Subcutaneous preadipocyte (primary cell): ENCODE measurements at places on chromosomes 11 and 22. TPM values are rescaled to one million over a fixed set of nuclear protein-coding genes. Genes with fewer than 3 reads are reported as not detected.

Gene MIAT
- 0.37 and 0.59 TPM in 2 replicates for total RNA-seq

Gene TSPAN32
- total RNA-seq, result under 0.01 and 0.37 TPM in 2 replicates

Gene GAL
- total RNA-seq, result 0.39 and 1.5 TPM in 2 replicates

Gene ANO1
- not detected in 2 replicates for total RNA-seq

Gene CADM1
- total RNA-seq, result under 0.01 and 0.37 TPM in 2 replicates

Gene THYN1
- total RNA-seq, result 47.8 and 48.7 TPM in 2 replicates

Gene DRAP1
- total RNA-seq, result 370 and 389 TPM in 2 replicates

Gene PLAAT4
- 2.3 and 4.8 TPM in 2 replicates for total RNA-seq

Gene INTS4
- total RNA-seq, result 31.6 and 36.6 TPM in 2 replicates

Gene TMEM121B
- under 0.01 and 0.20 TPM in 2 replicates for total RNA-seq

Gene BAD
- total RNA-seq, result 46.9 and 71.7 TPM in 2 replicates

Gene CTSF
- total RNA-seq, result 5.3 and 15.4 TPM in 2 replicates

Gene PHLDA2
- total RNA-seq, result 9.9 and 13.3 TPM in 2 replicates

Gene EHF
- not detected in 2 replicates for total RNA-seq

Gene OR51B5
- total RNA-seq, result not detected in 2 replicates

Gene RANBP1
- 221 and 271 TPM in 2 replicates for total RNA-seq

Gene FOLR3
- 0.39 and 1.1 TPM in 2 replicates for total RNA-seq

Gene OR8B3
- not detected in 2 replicates for total RNA-seq

Gene CFAP300
- total RNA-seq, result 2.2 and 5.1 TPM in 2 replicates

Gene CARD18
- not detected in 2 replicates for total RNA-seq

Gene IGLL1
- not detected in 2 replicates for total RNA-seq

Gene BARX2
- not detected in 2 replicates for total RNA-seq

Gene C11orf21
- not detected in 2 replicates for total RNA-seq

Gene FAM180B
- 0.37 TPM in 1 of 2 replicates, not detected in the other for total RNA-seq

Gene HIKESHI
- 59.2 and 70.2 TPM in 2 replicates for total RNA-seq

Gene HBG1
- total RNA-seq, result not detected in 2 replicates

Gene CTSW
- total RNA-seq, result under 0.01 TPM in 1 of 2 replicates, not detected in the other

Gene RAPSN
- 0.20 TPM in 1 of 2 replicates, not detected in the other for total RNA-seq

Gene TMEM191C
- total RNA-seq, result 0.73 and 0.78 TPM in 2 replicates

Gene AP5B1
- total RNA-seq, result 12.9 and 14.3 TPM in 2 replicates

Gene RIMBP3B
- under 0.01 and 0.37 TPM in 2 replicates for total RNA-seq
